Erythroblast (primary cell): ENCODE measurements at places on chromosomes 11 and 22.

DNA sequence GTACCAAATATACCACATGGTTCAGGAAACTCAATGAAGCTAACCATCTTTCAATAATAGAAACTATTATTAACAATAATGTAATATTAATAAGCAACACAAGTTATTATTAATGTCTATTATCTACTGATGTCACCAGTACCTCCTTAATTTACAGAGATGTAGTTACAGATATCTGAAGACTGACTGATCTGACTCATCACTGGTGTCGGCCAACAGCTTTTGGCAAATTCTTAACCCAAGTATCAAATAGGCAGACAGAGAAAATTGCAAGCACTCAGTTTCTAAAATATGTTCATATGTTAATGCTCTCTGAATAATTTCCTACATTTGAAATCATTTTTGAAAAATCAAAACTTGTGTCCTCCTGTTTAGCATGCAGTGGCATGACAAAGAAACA lies 100.4 kb upstream of the DDI1 start:
- DNase-seq = no peak

DNA sequence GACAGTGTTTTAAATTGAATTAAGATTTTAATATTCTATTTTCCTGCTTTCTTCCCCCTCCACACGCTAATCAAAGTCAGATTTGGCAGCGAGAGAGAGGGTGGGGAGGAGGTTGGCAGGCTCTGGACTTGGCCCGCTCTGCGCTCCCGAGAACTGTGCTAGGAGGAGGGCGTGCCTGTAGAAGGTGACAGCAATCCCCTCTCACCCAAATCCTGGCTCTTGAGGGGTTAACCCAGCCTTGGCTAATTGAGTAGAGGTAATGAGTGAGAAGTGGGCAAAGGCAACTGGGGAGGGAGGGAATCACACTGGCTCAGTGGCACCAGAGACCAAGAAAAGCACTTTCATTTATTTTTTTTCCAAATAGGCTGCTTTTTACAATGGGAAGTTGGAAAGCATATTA lies 42.2 kb downstream of the BUD13 start:
- DNase-seq = no peak

GRCh38 chr11:45392591-45393091 lies 106.5 kb upstream of the SYT13 start:
- no peak for DNase-seq

DNA sequence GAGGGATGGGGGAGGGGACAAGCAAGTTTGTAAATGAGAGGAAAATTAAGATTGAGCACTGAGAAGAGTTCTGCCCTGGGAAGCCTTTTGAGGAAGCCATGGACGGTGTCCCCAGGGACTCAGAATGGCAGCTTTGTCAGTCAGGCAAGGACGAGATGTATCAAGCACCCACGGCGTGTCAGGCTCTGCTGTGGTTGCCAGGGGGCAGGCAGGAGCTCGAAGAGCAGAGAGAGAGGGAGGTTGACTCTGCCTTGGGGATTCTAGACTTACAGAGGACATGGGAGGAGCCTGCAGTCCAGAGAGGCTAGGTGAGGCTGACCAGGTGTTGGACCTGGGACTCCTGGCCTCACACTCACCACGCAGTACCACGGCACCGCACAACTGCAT lies 29.1 kb upstream of the SYT7 start:
- no peak for DNase-seq

DNA sequence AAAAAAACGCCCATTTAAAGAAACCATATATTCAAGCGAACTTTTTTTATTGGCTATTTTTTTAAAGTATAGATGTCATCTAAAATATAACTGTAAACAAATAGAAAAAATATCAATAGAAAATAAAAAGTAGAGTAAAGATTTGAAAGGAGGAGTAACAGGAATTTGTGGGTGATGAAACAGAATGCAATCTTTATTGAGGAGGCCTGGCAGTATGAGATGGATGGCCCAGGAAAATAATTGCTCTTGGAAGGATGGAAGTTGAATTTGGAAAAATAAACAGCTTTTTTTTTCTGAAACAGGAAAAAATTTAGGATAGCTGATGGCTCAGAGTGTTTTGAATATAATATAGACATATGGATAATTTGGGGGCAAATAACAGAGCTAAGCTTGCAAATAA lies 219.0 kb downstream of the CASP12 start:
- no peak for DNase-seq

DNA sequence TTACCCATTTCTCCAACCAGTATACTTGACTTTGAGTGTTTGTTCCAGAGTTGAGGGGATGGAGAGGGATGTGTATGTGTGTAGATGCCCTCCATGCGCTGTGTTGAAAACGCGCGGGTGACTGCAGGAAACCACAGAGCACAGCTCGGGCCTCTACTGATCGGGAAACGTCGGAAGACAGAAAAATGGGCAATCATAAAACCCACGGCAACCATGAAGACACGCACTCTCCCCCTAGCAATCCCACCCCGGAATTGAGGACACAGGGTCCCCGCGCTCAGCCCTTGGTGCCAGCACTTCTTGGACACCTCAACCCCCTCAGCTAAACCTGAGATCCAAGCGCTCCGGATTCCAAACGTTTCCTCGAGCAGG lies 251 bp upstream of the UQCC3 start:
- no peak for DNase-seq

DNA sequence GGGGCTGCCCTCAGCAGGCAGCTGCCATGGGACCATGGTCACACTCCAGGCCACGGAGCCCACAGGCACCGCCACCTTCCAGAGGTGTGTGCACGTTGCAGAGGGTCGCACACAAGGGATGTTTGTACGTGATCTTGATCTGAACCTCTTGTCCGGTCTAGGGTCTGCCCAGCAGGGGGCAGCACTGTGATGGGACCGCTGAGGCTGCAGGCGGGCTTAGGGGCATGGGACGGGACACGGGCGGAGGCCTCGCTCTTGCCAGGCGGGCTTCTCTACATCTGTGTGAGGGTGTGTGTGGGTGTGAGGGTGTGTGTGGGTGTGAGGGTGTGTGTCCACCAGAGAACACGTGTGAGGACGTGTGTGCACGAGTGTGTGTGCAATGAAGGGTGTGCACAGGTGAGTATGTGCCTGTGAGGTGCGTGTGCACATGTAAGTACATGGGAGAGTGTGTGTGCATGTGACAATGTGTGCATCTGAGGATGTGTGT lies 52.4 kb downstream of the CACNA1I start:
- DNase-seq = peak; percentile 86

DNA sequence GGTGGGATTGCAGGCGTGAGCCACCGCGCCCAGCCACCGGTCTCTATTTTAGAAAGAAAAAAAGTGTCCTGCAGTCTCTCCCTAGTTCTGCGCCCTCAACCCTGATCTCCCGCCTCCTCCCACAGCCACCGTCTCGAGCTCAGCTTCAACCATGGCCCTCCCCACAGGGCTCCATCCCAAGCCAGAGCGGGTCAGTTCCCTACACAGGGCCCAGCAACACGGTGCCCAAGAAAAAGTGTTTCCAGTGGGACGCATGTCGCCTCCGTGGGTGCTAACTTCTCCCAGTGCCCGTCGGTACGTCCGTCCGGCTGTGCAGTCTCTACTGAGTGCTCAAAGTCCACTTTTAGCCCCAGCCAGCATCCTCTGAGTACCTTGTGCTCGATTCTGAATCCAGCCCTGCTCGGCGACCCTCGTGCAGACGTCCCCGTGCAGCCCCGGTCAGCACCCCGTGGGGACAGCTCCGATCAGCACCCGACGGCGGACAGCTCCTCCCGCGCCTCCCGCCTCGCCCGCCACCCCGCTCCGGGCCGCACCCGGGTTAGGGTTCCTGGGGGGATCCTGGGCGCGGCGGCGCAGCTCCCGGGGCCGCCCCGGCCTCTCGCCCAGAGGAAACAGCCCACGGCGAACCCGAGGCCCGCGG lies 657 bp upstream of the MAPK8IP2 start:
- peak; percentile 53 for DNase-seq
